ENCODE measurements at places on chromosomes 2 and 18. TPM values are rescaled to one million over a fixed set of nuclear protein-coding genes. Genes with fewer than 3 reads are reported as not detected.

- DNase-seq = no peak
Measured at GRCh38 chr18:60669938-60670337, 297.4 kb upstream of the MC4R start.

DNA sequence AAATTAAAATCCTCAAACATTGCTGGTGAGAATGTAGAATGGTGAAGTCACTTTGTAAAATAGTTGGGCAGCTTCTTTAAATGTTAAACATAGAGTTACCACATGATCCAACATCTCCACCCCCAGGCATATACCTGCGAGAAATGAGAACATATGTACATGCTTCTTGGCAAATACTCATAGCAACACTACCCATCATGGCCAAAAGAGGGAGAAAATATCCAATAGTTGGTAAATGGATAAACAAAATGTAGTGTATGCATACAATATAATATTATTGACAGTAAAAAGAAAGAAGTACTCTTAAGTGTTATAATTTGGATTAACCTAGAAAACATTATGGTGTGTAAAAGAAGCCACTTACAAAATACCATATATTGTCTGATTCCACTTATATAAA lies 185.9 kb downstream of the CDH7 start:
- no peak for DNase-seq

LIMS2 gene
- 15.6 TPM for total RNA-seq

C1GALT1C1L gene
- total RNA-seq = 0.47 TPM

IL36RN gene
- total RNA-seq = not detected

AMER3 gene
- not detected for total RNA-seq

DNA sequence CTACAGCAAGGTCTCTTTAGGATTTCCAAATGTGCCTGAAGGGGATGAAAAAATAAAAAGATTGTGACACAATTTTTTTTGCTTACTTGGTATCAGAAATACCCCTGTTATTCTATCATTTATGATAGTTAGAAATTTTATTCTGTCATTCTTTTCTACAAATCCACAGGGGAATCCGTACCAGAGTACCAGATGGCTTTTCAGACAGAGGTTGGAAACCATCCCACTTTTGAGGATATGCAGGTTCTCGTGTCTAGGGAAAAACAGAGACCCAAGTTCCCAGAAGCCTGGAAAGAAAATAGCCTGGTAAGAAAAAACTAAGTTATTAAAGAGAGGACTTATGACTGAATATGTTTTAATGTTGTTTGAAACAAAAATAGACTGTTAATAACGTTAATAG lies 92.6 kb upstream of the FAM117B start:
- DNase-seq = no peak

DNA sequence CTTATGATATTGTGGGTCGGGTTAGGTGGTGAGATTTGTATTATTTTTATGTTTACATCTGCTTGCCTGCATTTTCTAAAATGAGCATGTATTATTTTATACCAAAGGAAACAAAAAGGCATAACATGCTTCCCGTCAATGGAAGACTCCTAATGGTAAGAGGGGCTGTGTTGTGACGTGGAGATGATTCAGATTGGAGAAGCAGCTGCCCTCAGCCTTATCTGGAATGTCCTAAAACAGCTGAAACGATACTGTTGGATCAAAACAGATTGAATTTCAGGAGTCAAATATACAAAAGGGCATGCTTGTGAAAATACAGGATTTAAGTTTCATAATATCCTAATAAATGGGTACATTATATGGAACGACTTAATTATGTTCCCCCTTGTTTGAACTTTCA lies 19.0 kb downstream of the DGKD start:
- DNase-seq = no peak

- DNase-seq = no peak
Measured at GRCh38 chr2:220877897-220878296, 694.2 kb downstream of the EPHA4 start.

DNA sequence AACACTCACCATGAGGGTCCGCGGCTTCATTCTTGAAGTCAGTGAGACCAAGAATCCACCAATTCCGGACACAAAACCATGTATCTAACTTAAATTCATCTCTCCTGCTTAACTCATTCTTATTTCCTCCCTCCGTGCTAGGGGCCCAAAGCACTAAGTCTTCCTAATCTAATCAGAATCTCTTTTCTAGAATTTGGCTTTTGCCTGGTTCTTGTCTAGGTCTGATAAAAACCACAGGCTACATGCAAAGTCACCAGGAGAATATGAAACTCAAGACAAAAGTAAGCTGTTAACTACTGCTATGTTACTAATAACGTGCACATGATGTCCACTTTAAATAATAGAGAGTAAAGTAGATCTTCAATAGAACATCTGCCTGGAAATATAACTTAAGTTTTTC lies 69.9 kb downstream of the TRIP12 start:
- DNase-seq = no peak

- no peak for DNase-seq
Measured at GRCh38 chr2:10184421-10184820, 61.9 kb downstream of the RRM2 start.

- no peak for DNase-seq
Measured at GRCh38 chr2:102107741-102108070, 34.8 kb upstream of the IL1R1 start.

SPHKAP gene
- total RNA-seq = not detected

- no peak for DNase-seq
Measured at GRCh38 chr2:233035426-233036161, 3.1 kb downstream of the NEU2 start.

GRCh38 chr18:23634692-23635091 lies 28.0 kb downstream of the ANKRD29 start:
- no peak for DNase-seq

FTCDNL1 gene
- not detected for total RNA-seq

- DNase-seq = no peak
Measured at GRCh38 chr2:159013103-159013502, 44.7 kb downstream of the TANC1 start.

GRCh38 chr2:163453920-163454319 lies 281.9 kb downstream of the FIGN start:
- no peak for DNase-seq

MAP4K3 gene
- 20.4 TPM for total RNA-seq

DNA sequence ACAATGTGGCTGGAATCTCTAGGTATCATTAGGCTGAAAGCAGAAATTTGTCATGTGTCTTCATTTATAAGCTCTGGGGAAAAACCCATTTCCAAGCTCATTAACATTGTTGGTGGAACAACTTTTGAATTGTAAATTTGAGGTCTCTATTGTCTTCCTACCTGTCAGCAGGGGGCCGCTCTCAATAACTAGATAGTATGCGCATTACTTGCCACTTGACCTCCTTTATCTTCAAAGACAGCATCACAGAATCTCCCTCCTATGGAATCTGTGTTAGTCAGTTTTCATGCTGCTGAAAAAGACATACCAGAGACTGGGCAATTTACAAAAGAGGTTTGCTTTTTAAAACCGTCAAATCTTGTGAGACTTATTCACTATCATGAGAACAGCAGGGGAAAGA lies 223.1 kb downstream of the CALCRL start:
- DNase-seq = no peak

MYO5B gene
- 11.2 TPM for total RNA-seq

STEAP3 gene
- 17.4 TPM for total RNA-seq

CD8B2 gene
- total RNA-seq = not detected

GRCh38 chr2:3913166-3913565 lies 209.8 kb downstream of the DCDC2C start:
- peak; percentile 9 for DNase-seq

CD8B gene
- total RNA-seq = not detected

GRCh38 chr2:46735108-46735691 lies 180.4 kb downstream of the MCFD2 start:
- DNase-seq = no peak

GRCh38 chr2:241584436-241584835 lies 25.9 kb downstream of the BOK start:
- DNase-seq = no peak

DNA sequence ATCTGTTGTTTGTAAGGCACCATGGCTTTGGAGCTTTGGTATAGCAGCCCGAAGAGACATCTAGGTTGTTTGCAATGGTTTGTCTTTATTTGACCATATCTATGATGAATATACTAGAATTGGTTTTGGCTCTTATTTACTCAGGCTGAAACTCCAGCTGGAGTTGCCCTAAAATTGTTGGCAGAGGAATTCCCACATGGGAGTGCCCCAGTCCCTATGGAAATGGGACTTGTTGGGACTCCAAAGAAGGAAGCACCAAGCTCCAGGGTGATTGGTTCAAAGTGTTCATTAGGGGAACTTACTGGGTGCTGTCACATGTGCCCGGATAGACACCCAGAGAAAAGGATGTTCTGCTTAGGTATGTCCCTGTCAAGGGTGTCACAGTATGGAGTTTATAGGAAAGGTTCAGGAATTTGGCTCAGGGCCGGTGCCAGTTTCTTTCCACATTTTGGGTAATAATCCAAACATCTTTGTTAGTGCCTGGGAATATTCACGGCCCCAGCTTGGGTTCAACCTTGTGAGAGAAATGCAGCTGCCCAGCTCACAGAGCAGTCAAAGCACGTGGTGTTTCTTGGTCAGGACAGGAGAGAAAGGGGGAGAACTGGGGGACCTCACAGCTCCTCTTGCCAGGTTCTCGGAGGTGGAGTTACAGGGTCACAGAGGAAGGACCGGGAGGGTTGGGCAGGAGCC lies 123.5 kb upstream of the ZSWIM2 start:
- no peak for DNase-seq

DNA sequence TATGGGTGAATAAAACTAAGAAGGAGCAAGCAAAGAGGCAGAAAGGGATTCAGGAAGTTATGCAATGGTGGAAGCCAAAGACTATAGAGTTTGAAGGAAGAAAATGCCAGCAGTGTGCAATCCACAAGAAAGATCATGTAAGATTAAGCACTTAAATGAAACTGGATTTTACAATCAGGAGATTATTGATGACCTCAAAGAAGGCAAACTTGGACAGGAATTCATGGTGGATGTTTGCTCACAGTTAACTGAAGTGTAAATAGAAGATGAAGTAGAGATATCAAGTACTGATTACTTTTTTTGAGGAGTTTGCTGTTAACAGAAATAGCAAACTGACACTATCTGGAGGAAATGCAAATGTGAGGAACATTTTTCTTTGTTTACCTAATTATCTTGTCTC lies 308.9 kb downstream of the RND3 start:
- DNase-seq = no peak

- DNase-seq = no peak
Measured at GRCh38 chr2:45103351-45104345, 94.4 kb upstream of the SIX2 start.

DNA sequence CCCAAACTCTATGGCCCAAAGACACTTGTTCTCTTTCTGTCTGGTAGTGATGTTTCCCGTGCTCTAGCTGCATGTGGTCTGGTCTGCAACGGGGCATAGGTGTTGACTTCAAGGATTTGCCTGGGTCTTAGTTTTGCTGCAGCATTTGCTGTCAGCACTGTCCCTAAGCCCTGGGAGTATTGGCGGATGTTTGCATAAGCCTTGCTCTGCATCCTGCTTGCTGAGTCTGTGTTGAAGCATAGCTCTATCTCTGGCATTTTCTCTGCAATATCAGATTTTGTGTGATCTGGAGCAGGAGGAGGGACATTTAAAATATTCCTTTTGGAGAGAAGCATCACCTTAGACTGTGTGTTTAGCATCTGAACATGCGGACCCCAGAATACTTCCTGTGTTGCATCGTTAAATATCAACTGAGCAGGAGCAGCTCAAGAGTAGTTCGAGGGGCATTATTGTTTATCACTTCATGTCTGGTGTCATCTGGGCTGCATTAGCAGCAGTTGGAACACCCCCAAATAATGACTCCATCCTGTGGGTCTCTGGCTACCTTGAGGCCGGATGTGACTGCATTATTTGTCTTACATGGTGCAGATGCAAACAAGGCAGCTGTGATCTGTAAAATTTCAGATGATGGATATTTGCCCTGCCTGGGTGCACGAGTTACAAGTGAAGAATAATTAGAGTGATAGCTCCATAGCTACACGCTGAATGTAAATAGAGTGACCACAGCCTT lies 231.7 kb downstream of the TRIB2 start:
- no peak for DNase-seq

- no peak for DNase-seq
Measured at GRCh38 chr2:140604788-140605187, 1526.0 kb downstream of the LRP1B start.

GRCh38 chr18:37465958-37466357 lies 99.6 kb downstream of the CELF4 start:
- no peak for DNase-seq

DNA sequence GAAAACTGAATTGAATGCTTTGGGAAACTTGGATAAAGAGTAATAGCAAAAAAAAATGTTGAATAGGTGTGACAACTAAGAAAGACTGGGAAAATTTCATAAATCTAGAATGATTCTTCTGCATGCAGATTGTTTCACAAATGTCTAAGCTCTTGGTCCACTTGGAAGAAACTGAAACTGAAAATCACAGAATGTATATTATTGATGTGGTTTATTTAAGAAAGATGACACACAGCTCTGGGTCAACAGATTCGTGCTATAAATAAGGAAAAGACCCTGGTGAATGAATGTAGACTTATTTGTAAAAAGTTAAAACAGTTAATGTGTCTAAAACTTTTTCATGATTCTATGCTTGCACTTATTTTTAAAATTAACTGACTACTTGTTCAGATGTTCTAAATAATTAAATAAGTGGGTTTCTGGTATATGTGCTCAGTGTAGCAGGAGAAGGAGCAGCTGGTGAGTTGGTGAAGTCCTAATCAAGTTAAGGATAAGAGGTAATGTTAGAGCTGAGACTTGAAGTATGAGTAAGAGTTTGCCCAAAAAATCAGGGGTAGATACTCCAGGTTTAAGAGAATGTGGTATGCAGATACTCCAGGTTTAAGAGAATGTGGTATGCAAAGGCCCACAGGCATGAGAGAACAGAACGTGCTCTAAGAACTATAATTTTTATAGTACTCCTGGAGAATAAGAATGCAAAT lies 24.5 kb downstream of the UGP2 start:
- DNase-seq = no peak

DNA sequence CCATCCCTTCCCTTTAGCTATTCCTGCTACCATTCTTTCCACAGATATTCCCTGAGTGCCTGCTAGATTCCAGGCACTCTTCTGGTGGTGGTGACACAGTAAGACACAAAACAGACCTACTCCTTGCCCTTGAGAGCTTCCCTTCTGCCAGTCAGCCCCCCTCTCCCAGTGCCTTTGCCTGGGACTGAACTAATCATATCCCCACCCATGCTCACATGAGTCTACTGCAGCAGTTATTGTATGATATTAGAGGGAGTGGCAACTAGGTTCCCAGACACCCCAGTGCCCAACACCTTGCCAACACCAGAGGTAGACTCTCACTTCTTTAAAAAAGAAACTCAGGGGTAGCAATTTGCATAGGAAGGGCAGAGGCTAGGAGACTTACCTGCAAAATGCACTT lies 7.2 kb upstream of the LBH start:
- no peak for DNase-seq

POTEJ gene
- total RNA-seq = not detected

DSC3 gene
- 2.0 TPM for total RNA-seq
